ENCODE measurements at places on chromosomes 1 and 21.

DNA sequence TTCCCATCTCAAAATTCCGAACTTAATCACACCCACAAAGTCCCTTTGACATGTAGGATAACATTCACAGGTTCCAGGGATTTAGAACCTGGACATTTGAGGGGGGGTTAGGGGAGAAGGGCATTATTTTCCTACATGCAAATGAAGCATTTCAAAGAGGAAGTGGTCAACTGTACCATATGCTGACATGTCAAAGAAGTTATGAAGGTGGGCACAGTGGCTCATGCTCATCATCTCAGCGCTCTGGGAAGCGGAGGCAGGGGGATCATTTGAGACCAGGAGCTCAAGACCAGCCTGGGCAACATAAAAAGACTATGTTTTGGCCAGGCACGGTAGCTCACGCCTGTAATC, 35.7 kb downstream of the PTP4A2 start:
- DNase-seq, result no peak

- DNase-seq, result no peak
These were observed 9.4 kb upstream of the ATP6V1G3 start for GRCh38 chr1:198549866-198550265.

- no peak for DNase-seq
These were observed 40.1 kb downstream of the PIK3C2B start for GRCh38 chr1:204454476-204454875.

- no peak for DNase-seq
These were observed 16.8 kb downstream of the RPS6KA1 start for GRCh38 chr1:26546375-26546774.

- no peak for DNase-seq
These were observed 10.7 kb downstream of the TUT4 start for GRCh38 chr1:52542085-52542688.

DNA sequence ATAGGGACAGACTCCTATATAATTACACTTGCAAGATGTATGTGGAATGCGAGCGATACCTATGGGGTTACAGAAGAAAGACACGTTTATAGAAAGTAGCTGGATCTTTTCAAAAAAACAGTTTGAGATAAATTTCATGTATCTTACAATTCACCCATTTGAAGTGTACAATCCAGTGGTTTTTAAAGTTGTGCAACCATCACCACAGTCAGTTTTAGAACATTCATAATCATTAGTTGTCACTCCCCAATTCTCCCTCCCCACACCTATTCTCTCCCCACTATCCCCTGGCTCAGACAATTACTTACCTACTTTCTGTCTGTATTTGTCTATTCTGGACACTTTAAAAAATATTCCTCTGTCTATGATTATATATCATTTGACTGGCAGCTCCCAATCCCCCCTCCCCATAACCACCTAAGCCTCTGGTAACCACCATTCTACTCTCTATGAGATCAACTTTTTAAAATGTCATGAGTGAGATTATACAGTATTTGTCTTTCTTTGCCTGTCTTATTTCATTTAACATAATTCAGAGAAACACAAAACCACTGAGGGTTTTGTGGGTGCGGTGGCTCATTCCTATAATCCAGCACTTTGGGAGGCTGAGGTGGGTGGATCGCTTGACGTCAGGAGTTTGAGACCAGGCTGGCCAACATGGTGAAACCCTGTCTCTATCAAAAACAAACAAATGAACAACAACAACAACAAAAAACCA, 39.1 kb downstream of the MRPS6 start:
- no peak for DNase-seq

DNA sequence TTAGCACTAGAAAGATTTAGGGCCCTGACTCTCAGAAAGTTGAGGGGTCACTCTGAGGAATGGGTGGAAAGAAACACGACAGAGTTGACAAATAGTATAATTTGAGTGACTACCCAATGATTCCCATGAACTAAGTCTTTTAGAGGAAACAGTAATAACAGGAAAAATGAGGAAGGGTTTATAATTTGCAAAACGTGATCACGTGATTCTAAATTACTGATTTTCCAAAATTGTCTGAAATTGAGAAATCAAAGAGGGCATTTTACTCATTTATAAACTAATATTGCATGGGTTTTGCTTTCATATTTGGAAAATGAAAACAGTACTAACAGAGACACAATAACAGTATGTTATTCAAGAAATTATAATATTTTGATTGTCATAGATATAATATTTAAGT, 1335.7 kb downstream of the PLA2G4A start:
- no peak for DNase-seq

GRCh38 chr1:208461680-208462079, 217.5 kb upstream of the PLXNA2 start:
- no peak for DNase-seq

DNA sequence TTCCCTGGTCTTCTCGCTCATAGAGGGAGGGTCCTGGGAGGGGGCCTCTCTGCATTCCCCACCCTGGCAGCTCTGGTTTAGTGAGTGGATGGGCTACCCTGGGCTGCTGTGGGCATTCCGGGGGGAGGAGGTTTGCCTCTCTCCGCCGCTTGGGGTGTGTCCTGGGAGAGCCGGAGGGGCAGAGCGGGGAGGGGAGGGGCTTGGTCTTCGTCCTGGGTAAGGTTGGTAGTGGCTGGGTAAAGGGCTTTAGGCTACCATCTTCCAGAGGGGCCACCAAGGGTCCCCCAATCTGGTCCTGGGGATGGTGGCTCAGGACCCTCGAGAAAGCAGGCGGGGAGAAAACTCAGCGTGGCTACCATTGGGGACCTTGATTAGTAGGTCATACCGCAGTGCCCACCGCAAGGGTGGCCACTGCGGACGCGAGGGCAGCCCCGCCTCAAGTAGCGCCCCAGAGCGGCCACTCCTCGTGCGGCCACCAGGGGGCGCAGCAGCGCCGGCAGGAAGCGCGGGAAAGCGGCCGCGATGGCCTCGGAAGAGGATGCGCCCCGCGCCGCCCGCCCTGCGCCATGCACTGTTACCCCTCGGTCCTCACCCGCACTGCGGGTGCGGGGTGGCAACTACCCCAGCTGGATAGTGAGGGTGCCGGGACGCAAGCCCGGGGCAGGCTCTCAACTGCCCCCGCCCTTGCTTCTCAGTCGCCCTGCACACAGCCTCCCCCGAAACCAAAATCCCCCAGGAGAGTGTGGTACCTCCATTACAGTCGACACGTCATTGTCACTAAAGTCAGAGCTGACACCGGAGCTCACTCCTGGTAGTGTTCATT, 44.1 kb upstream of the SLC25A33 start:
- DNase-seq, result peak; percentile 51

- DNase-seq, result peak; percentile 62
These were observed 9.1 kb upstream of the SYTL1 start for GRCh38 chr1:27332536-27333281.

GRCh38 chr1:224082146-224082545, 31.8 kb upstream of the FBXO28 start:
- no peak for DNase-seq

- no peak for DNase-seq
These were observed 8.5 kb downstream of the CGN start for GRCh38 chr1:151519667-151520066.

- DNase-seq, result no peak
These were observed 141.9 kb downstream of the PTBP2 start for GRCh38 chr1:96863449-96863848.

DNA sequence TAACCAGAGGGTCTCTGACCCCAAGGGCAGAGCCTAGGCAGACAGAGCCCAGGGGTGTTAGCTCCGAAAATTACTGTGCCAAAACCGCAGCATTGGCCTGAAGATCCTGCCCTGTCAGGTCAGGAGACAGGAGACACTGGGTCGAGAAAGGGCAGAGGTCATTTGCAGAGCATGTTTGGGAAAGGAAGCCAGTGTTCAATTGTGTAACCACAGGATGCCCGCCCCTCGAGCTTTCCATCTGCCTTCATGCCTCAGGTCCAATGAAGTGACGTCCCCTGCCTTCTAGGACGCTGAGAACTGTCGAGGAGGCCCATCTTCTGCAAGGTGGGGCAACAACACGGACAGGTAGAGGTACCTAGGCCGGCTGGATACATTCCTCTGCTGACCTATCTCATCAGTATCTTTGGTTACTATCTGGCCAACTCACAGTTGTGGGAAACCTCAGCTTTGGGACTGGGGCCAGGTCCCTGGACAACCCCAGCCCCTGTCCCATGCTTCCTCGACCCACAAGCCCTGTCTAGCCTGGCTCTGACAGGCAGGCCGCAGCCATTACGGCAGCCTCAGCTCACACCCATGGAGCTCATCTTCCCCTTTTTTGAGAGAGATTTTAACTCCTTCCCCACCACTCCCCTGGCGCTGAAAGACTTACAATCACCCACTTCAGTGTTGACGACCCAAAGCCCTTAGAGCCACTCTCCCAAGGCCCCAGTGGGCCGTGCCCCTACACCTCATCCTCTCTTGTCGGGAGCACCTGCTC, 1.3 kb downstream of the ARL8A start:
- DNase-seq, result no peak

- DNase-seq, result no peak
These were observed 101.5 kb downstream of the ATP1B1 start for GRCh38 chr1:169207797-169208520.

DNA sequence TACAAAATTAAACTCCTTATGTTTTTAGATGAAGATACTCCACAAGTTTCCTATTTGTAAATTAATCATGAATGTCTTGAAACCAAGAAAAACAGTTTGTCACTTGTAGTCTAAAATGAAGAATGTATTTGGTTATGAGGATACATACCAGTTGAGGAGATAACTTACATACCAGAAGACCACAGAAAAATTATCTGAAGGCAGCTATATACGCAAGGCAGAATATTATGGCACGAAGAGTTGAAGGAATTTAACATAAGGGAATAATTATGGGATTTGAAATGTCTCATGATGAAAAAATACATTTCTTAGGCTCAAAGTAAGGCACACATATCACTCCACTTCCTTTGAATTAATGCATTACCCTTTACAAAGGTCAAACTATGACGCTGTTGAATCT, 73.3 kb downstream of the IFI44 start:
- no peak for DNase-seq

DNA sequence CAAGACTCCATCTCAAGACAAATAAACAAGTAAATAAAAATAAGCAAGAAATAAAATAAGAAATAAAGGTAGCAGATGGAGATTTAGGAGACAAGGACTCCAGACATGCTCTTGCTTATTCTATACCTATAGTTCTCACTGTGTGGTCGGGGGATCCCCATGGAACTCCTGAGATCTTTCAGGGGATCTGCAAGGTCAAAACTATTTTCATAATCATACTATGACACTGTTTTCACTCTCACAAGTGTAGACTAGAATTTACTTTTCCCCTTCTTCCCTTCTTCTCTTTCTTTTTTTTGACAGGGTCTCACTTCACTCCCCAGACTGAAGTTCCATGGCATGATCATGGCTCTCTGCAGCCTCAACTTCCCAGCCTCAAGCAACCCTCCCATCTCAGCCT, 29.8 kb upstream of the NLRP3 start:
- no peak for DNase-seq

DNA sequence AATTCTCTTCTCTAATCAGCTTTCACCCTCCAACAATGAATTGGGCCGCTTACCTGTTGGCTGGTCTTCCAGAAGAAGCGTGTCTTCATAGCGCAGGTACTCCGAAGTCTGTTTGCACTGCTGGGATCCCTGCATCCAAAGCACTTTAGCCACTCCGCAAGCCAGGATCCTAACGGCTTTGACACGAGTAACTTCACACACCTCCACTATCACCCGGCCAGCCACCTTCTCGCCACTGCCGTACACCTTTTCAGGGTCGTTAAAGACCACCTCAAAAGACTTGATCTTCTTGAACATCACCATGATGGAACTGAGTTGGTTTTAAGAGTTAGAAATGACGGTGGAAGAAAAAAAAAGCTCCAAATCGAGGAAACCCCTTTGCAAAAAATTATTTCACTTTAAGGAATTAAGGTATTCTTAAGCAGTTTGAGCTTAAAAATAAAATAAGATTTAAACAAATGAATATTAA, 381 bp downstream of the TXNIP start:
- no peak for DNase-seq

GRCh38 chr1:99993468-99993845, 23.7 kb downstream of the SLC35A3 start:
- DNase-seq, result no peak

- no peak for DNase-seq
These were observed 15.0 kb upstream of the PLEKHM2 start for GRCh38 chr1:15669074-15669473.

- DNase-seq, result no peak
These were observed 4.3 kb downstream of the BRINP2 start for GRCh38 chr1:177174921-177175634.

GRCh38 chr1:240126821-240127220, 35.1 kb downstream of the FMN2 start:
- no peak for DNase-seq

- DNase-seq, result no peak
These were observed 18.5 kb downstream of the DONSON start for GRCh38 chr21:33569991-33570390.

GRCh38 chr1:163063610-163064009, 5.6 kb upstream of the RGS4 start:
- DNase-seq, result no peak

GRCh38 chr1:74586253-74586897, 74.0 kb upstream of the LRRC53 start:
- no peak for DNase-seq

DNA sequence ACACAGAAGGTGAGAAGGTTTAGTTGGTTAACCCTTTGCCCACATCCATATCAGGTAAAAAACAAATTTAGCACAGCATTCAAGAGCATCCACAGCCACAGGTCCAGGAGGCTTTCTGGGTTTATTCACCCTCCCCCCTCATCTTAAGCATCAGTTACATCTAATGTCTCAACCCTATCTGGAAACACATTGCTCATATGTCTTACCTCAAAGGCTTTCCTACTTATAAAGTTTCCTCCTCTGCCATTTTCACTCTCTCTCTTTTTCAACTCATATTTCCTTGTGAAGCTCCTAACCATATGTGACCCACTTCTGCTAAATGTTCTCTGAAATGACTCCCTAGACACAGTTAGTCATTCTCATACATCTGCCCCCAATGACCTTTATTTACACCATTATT, 47.9 kb upstream of the RUNX1 start:
- no peak for DNase-seq

DNA sequence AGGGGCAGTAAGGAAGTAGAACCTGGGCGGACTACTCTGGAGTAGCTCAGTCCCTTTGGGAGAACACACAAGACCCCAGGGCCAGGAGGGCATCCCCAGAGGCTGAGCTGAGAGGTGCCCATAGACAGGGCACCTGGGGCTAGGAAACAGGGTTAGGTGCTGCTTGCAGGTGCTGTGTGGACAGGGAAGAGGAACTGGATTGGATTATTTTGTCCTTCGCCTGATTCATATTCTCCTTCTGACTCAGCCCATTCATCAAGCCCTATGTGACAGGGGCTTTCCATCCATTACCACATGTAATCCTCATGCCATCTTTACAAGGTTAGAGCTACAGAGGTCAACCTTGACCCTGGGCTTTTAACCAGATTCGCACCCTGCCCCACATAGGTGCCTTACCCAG, 183.9 kb downstream of the C1orf94 start:
- DNase-seq, result no peak

GRCh38 chr1:201420608-201421002, 925 bp downstream of the TNNI1 start:
- no peak for DNase-seq

Measured in CD4-positive, alpha-beta T cell treated with Interleukin-2 at 100 ng/mL for 4 hours (primary cell).